ENCODE measurements at places on chromosomes 7 and 10. TPM values are rescaled to one million over a fixed set of nuclear protein-coding genes. Genes with fewer than 3 reads are reported as not detected.

The RAMP3 gene
- total RNA-seq, result not detected

The CALHM3 gene
- total RNA-seq, result not detected

The CRYGN gene
- not detected for total RNA-seq

The C10orf105 gene
- total RNA-seq, result under 0.01 TPM

The KCND2 gene
- 9.6 TPM for total RNA-seq

The CCNY gene
- 52.5 TPM for total RNA-seq

Measured in placental pericyte (primary cell).